ENCODE measurements at places on chromosomes 2 and 18. TPM values are rescaled to one million over a fixed set of nuclear protein-coding genes. Genes with fewer than 3 reads are reported as not detected.

GRCh38 chr2:203077451-203077850 is 62.8 kb downstream of the NBEAL1 start:
- no peak for DNase-seq

Gene XDH
- polyA plus RNA-seq, result 0.69 TPM

DNA sequence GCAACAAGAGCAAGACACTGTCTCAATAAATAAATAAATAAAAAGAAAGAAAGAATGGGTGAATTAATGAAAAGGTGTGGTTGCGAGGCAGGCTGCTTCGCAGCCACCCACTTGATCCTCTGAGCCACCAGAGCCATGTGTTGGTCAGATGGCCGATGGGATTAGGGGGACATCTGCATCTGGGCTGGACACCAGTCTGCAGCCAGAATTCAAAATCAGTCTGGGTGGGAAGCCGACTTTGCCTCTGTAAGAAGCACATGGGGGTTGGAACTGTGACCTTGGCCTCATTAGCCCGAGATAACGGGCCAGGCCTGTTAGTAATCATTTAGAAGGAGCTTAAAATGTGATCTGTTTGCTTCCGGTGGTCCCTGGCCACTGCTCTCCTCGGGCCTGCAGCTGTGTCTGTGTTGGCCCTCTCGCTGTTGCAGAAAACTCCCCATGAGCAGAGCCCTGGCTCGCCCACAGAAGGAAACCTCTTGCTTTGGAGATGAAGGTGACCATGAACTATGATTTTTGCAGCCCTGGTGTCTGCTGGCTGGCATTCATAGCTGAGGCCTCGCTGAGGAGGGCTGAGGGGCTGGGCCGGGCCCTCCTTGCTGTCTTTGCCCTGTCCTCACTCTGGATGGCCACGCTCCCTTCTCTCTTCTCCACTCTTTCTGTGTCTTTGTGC is 94.4 kb downstream of the DYSF start:
- DNase-seq, result no peak

- DNase-seq, result no peak
Observed at GRCh38 chr2:65363879-65364666, 68.3 kb downstream of the SPRED2 start.

GRCh38 chr2:225041851-225042799 is at the start of gene DOCK10:
DOCK10 (minus strand) TSS chr2:225042468; CDS start chr2:225042374, 94 bp downstream.
- no peak for DNase-seq

DNA sequence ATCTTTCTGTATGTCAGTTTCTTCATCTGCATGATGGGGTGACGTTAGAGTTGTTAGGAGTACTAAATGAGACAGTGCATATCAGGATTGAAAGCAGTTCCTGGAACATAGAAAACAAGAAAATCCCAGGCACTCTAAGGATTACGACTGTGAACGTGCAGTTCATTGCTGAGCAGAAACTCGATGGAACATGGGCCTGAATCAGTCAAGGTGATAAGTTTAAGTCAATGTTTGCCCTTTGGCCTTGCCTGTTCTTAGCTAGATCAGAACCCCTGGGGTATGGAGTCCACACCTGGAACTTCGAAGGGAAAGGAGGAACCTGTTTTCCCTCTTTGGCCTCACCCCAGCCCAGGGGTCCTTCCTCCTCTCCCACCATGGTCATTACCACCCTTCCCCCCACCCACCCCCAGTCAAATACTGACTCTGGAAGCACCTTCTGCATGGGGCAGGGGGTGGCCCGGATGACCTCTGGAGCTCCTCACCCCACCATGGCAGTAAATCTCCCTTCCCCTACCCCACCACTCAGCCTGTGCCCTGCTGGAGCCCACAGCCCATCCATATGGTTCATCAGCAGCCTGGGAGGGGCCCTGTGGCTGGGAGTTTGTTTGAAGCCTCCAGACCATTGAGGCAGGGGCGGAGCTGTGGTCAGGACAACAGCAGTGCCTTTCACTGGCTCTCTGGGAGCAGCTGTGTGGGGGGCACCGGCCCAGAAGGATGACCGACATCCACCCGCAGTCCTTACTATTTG is 164.1 kb downstream of the SMAD7 start:
- DNase-seq, result no peak

- no peak for DNase-seq
Observed at GRCh38 chr2:140348826-140349225, 1568.6 kb upstream of the NXPH2 start.

DNA sequence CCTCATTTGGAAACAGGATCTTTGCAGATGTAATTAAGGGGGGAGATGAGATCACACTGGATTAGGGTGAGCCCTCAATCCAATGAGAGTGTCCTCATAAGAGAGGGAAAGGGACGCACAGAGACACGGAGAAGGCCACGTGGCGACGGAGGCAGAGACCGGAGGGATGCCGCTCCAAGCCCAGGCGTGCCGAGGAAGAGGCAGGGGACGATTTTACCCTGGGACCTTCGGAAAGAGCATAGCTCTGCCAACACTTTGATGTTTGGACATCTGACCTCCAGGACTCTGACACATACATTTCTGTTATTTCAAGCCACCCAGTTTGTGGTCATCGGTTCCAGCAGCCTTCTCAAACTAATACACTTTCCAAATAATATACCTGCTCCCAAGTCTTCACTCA is 84.4 kb upstream of the ZCCHC2 start:
- DNase-seq, result no peak

GRCh38 chr2:215901796-215902195 is 111.6 kb downstream of the MREG start:
- DNase-seq, result no peak

Gene MAL
- not detected for polyA plus RNA-seq

DNA sequence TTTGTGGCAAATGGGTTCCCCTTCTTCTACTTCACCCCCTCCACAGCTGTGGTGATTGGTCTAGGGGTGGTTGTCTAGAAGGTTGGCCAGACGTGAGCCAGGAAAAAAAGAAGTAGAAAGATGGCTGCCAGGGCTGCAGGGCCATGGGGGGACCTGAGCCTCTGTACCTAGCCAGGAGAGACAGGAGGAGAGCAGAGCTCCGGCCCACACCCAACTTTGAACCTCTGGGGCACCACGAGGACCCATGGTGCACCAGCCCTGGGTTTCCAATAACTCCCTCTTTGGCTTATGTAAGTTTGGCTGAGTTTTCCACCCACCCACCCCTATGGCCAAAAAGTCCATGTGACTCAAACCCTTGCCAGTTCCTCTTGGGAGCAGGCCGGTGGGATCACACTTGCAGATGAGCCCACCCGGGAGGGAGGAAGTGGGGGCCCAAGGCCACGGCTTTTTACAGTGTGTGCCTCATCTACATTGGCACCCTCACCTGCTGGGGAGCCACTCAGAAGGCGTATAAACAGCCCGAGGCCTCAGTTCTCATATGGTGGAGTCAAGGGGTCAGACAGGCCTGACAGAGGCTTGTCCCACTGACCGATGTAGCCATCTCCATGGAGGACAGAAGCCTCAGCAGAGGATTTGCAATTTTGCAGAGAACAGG is 293.1 kb upstream of the HDAC4 start:
- no peak for DNase-seq

DNA sequence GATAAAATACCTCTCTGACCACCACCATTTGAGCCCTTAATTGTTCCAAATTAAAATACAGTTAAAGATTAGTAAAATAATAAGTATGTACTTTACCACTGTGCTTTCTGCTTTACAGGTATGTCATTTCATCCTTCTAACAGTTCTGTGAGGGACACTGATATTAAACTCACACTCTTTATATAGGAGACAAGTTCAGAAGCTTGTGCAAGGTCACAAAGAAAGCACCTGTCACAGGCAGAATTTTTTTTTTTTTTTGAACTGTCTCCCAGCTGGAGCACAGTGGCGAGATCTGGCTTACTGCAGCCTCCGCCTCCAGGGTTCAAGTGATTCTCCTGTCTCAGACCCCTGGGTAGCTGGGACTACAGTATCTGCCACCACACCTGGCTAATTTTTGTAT is 21.6 kb upstream of the GPR75 start:
- no peak for DNase-seq

Gene UGT1A3
- not detected for polyA plus RNA-seq

DNA sequence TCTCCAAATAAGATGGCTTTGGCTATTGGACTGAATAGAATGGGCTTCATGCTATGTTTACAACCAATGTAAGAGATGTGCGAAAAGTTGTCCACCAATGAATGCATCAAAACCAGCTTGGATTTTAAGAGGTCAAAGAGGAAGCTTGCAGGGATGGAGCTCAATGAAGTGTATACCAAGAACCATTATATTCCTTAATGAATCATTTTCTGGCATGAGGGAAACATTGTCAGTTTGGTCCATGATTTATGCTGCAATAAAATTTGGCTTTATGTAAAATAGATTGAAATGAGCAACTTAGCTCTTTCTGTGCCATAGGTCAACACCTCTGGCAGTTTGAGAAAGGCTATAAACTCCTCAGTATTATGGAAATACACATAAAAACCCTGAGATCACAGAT is 107.3 kb downstream of the SH3BP4 start:
- no peak for DNase-seq

Gene LYG1
- polyA plus RNA-seq, result 0.70 TPM

DNA sequence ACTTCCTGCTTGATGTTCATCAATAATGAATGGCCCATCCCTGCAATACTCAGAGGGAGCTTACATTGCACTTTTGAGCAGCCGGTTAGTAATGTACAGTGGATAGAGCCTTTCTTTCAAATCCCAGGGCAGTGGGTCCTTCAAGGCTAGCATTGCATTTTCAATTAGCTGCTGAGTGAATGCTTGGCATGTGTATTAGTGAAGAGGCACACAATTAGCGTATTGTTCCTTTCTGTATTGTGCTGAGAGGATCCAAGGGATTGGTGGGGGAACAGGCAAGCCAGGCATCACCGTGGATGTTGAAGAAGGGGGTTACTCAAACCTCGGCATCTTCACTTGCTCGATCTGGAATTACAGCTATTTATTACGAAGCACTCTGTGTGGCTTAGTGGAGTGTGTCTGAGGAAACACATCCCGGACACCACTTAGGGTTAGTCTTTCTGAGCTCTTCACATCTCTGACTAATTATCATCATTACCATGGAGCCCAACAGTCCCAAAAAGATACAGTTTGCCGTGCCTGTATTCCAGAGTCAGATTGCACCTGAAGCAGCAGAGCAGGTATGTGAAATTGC is at the start of gene PPP1R1C:
PPP1R1C (plus strand) TSS at position 222 of the 574 bp plus-strand sequence; CDS start at position 480, 258 bp downstream.
- no peak for DNase-seq

Gene STPG4
- polyA plus RNA-seq, result 0.06 TPM

Gene PLEK
- not detected for polyA plus RNA-seq

DNA sequence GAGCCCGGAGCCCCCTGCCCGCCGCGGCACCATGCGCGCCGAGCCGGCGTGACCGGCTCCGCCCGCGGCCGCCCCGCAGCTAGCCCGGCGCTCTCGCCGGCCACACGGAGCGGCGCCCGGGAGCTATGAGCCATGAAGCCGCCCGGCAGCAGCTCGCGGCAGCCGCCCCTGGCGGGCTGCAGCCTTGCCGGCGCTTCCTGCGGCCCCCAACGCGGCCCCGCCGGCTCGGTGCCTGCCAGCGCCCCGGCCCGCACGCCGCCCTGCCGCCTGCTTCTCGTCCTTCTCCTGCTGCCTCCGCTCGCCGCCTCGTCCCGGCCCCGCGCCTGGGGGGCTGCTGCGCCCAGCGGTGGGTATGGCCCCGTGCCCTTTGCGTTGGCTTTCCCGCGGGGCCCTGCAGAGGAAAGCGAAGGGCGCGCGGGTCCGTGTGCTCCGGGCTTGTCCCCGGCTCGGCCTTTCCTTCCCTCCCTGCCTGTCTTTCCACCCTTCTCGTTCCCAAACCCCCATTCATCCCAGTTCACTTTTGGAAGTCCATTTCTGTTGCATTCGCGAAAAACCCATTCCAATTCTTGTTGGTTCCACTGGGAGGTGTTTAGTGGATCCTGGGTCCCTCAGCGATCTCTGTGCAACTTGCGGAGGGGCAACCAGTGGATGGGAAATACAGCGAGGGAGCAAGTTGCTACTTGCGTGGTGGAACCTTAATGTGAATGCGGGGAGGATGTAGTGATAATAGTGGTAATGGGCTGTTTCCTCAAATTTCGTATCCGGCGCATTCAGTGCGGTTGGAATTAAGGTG is 599 bp downstream of the ADAM23 start:
- no peak for DNase-seq

DNA sequence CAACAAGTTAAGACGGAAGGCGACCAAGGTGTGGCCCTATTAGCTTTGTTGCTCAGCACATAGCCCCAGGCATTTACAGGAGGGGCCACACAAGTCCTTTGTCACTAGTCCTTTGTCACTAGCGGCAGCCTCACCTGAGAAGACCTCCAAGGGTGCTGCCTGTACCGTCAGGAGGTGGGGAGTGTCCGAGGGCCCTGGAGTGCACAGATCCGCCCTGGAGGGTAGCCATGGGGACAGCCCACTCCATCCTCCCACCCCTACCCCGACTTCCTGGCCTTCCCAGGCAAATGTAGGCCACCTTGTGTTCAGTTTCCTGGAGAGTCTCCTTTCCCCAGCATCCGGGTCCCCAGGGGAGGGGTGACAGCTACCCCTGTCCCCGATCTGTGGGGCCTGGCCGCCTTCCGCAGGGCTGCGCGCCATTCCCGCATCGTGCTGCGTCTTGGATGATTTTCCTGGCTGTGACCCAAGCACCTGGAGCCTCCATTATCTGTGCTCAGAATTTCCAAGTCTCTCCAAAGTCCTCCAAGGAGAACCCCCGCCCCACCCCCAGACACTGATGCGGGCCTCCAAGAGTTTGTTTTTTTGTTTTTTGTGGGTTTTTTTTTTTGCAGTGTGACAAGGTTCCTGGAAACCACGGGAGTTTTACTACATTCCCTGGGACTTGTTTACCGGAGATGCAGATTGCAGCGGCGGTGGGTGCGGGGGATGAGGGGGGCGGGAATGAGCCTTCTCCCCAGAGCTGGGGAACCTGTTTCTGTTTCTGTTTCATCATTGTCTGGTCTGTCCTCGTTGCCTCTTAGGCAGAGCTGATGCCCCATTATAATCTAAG is 28.6 kb downstream of the TEX44 start:
- DNase-seq, result no peak

DNA sequence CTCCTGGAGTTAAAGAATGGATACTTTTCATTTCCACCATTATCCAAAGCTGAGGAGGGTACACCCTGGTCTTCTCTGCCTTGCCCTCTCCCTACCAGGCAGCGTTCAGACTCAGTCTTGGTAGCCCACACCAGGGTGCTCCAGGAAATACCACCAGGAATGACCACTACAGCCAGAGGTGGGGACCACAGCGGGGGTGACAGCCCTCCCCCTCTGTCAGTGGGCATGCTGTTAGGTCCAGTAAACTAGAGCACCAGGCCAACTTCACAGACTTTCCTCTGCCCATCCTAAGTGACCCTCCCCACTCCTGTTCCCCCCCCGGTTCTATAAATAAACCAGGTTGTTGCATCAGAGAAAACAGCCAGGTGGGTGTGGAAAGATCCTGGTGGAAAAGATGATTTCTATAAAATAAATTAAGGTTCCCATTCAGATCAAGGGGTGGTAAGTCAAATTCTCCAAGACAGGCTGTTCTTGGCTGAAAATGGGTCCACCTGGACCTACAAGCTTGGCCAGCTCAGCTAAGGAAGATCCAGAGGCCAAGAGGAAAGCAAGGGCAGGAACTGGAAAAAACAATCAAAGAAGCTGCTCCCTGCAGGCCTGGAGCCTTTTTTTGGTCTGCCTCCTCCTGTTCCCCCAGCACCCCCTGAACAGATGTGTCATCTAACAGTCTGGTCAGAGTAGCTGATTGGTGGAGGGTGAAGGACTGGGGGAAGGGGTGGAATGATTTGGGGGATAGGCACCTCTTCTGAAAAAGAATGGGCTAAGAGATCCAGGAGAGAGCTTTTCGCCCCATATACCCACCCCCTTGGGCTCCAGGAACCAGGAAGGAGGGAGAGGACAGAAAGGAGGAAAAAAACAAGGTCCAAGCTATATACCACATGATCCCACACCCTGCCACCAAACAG is 2.3 kb downstream of the RAB11FIP5 start:
- DNase-seq, result no peak

- no peak for DNase-seq
Observed at GRCh38 chr2:45210462-45211195, 201.4 kb upstream of the SIX2 start.

GRCh38 chr2:215613280-215613679 is 177.4 kb upstream of the FN1 start:
- DNase-seq, result no peak

Data from BJ (cell line).